ENCODE measurements at places on chromosomes 4 and X.

DNA sequence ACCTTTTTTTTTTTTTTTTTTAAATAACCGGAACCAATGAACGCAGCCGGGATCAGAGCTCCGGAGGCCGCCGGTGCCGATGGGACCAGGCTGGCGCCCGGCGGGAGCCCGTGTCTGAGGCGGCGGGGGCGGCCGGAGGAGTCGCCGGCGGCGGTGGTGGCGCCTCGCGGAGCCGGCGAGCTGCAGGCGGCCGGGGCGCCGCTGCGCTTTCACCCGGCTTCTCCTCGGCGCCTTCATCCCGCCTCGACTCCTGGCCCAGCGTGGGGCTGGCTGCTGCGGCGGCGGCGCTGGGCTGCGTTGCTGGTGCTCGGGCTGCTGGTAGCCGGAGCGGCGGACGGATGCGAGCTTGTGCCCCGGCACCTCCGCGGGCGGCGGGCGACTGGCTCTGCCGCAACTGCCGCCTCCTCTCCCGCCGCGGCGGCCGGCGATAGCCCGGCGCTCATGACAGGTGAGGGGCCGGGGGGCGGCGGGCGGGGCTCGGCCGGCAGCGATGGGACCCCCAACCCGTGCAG, 337 bp downstream of the STIM2 start:
- DNase-seq: no peak

DNA sequence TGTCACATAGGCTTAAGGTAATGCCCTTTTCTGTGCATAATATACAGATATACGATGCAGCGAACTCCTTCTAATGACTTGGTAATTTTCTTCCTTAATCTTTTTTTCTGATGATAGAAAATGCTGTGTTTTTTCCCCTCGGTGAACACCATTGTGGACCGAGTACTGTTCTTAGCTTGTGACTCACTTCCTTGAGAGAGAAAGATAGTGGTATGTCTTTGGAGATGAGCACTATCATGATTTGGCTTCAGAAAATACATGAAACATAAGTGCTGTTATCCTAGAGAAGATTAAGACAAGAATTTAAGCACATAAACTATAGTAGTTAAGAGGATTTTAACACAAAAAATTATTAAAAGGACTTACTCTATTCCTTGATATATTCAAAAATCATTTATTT, 63.9 kb downstream of the RS1 start:
- DNase-seq: no peak

DNA sequence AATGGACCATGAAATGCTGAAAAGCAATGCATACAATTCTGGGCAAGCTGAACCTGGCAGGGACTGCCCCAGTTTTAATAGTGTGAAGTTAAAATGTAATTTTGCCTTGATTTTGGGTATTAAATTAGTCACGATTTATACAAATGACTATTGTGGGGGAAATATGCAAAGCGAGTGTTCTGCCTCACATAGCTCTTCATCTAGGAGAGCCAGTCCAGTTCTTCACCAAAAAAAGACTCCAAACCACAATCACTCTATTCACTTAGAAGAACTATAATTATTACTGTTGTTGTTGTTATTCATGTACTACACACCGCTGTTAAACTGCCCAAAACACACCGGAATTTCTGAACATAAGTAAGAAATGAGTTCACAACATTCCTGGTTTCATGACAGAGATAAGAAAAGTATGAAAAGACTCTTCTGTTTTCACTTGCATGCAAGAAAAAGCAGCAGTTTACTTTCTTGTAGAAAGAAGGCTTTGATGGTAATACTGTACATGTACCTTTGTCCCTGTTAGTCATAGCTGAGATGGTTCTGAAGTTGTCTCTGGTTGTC, 101.9 kb downstream of the QRFPR start:
- DNase-seq: no peak

GRCh38 chr4:2339458-2340271, 77.8 kb upstream of the MXD4 start:
- no peak for DNase-seq

- no peak for DNase-seq
Measured at GRCh38 chr4:94302191-94302590, 40.4 kb downstream of the HPGDS start.

GRCh38 chrX:133608406-133608805, 193.1 kb upstream of the GPC4 start:
- no peak for DNase-seq

DNA sequence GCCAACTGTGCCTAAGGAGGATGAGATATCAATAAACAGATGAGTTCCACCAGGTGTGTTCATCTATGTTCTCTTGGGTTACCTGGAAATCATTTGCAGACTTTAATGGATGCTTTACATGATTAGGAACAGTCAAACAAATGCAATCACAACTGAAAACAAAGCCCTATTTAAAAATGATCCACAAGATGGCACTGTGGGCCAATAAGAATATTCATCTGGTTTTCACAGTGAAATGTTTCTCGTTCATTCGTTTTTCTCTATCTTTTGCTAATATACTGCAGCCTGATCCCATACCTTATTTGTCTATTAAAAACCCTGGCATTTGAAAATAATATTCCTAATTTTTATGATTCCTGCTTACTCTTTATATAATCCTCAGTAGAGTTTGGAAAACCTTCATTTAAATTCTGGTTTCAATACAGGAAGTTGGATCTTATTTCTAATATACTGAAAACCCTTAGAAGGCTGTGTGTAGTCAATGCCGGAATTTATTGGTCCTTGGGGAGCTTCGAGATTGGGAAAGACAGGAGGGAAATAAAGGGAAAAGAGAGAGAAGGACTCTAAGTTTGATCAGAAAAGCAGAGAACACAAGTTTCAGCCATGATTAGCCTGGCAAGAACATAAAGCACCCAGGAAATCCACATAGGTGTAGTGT, 63.8 kb upstream of the TAPT1 start:
- no peak for DNase-seq

GRCh38 chr4:139669890-139670289, 4.3 kb downstream of the MGST2 start:
- no peak for DNase-seq

DNA sequence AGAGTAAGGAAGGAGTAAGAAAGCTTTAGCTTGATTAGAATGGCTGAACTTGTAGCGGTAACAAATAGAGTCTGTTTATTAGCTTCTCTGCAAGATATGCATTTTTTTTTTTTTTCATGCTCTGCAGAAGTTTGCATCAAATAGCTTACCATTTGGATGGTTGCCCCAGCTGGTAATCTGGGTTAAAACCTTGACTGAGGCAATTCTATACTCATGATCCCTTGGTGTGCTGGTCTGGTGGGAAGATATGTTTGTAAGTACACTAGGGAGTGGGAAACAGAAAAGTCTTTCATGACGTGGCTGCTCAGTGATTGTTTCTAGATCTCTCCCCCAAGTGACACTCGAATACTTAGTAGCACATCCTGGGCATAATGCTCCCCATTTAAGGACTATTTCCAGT, 32.1 kb downstream of the SEPTIN11 start:
- no peak for DNase-seq

DNA sequence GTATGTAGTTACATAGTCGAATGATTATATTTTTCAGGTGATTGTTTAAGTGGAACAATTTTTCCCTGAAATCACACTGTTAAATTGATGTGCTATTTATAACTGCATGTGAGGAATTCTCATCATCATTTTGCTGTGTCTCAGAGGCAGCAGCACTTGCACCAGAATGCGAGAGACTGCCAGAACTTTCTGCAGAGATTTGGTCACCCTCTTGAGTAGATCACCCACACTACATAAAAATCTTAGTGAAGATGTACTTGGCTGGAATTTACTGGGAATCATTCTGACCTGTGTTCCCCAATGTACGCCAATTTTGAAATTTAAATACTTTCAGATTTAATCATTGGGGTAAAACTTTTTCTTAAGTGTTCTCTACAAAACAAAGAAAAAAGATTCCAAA, 5.4 kb downstream of the UGT2B4 start:
- no peak for DNase-seq

DNA sequence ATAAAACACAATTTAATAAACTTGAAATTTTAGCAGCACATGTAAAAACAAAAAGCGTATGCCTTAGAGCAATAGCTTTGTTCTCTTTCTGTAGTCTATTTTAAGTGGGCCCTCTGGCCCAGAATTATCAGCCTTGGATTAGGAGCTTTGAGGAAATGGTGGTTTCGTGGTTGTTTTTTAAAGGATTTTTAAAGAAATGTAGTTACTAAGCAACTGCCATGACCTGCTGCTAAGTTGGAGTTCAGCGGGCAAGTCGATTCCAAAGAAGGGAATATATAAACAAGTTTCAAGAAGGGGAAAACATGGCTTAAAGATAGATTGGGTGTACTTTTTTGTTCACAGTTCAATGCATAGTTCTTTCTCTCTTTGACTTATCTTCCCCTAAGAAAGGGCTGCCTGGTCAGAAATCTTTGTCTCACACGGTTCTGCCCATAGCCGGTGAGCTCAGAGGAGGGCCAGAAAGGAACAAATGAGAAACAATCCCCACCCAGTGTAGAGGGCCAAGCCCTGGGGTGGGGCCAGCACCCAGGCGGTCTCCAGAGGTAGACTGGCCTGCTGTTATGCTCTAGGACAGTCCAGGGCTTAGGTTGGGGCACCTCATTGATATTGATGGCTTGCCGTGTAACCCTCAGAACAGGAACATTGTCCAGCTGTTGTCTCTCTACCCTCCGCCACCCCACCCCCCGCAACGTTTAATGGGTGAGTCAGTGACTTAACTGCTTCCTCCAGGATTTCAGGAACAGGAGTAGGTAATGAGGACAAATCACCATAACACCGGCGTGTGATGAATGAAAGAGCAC, 32.5 kb downstream of the DLG3 start:
- no peak for DNase-seq

DNA sequence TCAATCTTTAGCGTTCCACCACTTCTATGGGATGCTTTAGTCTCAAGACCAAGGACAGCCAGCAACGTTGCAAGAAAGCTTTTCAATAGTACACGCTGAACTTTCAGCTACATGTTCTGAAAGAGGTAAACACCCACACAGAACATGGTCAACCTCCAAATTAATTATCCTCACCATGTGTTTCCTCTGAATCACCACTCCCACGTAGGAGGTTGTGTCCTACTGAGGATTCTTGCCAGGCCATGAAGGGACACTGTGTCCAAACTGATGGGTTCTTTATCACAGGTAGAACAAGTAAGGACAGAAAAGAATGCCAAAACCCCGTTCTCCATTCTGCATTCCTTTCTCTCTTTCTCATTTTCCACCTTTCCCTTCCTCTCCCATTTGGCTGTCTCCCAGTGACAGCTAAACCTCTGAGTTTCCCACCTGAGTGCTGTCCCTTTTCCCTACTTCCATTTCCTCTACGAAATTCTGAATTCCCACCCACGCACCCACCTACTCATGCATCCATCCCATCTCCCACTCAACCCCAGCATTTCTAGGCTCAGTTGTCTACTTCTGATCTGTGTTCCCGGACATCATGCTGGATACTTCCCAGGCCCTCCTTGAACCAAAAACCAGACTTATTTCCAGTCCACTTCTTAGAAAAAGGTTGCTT, 29.0 kb upstream of the GPM6B start:
- DNase-seq: no peak

- no peak for DNase-seq
Measured at GRCh38 chr4:110510955-110511544, 35.1 kb downstream of the ENPEP start.

- peak; percentile 37 for DNase-seq
Measured at GRCh38 chrX:43958529-43958928, 14.7 kb downstream of the NDP start.

DNA sequence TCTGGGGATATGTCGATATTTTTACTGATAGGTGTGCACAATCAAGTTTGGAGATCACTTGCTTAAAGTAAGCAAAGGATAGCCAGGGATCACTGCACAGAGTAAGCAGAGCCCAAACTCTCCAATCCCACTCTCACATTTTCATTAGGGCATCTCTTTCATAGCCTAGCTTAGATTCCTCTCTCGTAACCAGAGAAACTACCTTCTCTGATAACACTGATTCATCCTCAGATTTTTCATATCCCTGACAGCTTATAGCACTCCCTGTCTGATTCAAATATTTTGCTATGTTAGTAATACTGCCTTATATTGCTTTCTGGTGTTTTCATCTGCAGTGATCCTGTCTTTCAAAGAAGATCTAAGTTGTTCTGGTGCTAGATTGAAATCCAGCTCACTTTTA, 123.7 kb downstream of the CBLL2 start:
- no peak for DNase-seq

DNA sequence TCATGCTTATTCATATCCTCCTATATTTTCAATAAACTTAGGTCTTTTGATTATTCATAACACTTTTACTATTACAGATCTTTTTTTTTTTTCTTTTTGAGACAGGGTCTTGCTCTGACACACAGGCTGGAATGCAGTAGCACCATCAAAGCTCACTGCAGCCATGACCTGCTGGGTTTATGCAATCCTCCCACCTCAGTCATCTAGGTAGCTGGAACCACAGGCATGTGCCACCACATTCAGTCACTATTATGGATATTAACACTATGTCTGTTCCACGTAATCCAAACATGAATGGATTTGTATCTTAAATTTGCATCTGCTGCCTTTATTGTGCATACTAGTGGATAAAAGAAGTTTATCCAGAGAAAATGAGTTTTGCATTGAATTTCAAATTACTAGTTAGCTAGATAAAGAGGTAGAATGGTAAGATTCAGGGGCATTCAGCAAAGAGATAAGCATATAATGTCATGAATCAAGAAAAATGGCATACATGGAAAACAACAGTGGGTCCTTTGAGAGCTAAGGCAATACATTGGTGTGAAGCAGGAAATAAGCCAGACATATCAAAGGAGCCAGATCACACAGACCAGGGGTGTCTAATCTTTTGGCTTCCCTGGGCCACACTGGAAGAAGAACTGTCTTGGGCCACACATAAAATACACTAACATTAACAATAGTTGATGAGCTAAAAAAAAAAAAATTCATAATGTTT, 13.9 kb downstream of the ANAPC10 start:
- DNase-seq: no peak

- DNase-seq: no peak
Measured at GRCh38 chrX:83512111-83512510, 4.0 kb downstream of the POU3F4 start.

DNA sequence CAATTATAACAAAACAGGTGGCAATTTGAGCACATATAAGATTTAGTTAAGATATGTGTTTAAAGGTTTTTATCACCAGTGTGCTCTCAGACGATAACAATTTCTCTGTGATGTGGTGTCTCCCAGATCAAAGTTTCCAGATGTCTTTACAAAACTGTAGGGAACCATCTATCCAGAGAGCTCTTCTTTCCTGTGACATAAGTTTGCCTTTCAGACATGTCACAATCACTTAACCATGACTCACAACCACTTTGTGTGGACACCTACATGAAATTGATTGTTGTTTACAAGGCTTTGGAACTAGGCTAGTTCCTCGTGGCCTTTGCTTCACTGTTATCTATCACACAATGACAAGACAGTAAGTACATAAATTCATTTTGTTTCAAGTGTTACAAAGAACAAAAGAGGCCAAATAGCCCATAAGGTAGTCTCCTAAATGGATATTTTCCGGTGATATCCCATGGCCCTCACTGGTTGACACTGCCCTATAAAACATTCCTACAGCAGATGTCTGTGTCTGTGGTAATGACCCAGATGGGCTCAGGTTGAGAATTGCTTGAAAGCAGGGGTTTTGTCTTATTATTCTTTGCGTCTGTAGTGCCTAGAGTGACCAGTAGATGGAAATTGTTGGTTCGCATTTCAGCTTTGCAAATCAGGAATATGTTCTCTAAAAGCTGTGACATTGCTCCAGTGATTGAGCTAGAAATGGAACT, 297.8 kb upstream of the FAM241A start:
- DNase-seq: no peak

- DNase-seq: no peak
Measured at GRCh38 chrX:83819304-83819703, 41.6 kb upstream of the CYLC1 start.

GRCh38 chr4:76568262-76568661, 133.2 kb downstream of the SHROOM3 start:
- DNase-seq: no peak

GRCh38 chr4:78322032-78322431, 229.5 kb upstream of the ANXA3 start:
- DNase-seq: no peak
